ENCODE measurements at places on chromosomes 3 and 15.

DNA sequence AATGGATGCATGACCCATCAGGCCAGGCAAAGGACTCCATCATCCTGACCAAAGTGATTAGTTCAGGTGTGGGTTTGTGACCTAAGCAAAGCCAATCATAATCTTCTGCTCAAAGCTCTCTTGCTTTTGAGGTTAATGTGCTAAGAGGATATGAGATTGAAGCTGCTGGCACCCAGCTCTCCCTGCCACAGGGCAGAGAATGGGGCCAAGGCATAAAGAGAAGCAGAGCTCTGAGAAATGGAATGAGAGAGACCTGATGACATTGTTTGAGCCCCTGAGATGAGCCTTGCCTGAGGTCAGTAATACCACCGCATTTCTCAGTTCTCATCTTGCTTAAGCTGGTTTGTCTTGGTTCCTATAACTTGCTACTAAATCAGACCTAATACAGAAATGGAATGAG lies 6.4 kb upstream of the PARP6 start:
- no peak for DNase-seq

DNA sequence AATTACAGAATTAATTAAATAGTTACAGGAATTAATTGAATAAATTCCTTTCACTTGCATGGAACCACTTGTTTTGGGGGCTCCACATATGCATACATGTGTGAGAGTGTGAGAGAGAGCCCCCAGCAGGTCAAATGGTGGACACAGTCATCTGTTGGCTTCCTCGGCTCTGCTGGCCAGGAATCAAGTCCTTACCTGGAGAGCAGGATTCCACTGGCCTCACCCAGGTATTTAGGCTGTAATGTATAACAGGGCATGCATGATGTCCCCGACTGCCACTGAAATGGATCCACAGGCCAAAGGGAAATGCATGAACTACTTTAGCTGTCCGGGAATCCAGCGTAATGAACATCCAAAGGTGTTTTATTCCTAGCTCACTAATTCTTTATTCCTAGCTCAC lies 139.7 kb upstream of the SMAD3 start:
- no peak for DNase-seq

DNA sequence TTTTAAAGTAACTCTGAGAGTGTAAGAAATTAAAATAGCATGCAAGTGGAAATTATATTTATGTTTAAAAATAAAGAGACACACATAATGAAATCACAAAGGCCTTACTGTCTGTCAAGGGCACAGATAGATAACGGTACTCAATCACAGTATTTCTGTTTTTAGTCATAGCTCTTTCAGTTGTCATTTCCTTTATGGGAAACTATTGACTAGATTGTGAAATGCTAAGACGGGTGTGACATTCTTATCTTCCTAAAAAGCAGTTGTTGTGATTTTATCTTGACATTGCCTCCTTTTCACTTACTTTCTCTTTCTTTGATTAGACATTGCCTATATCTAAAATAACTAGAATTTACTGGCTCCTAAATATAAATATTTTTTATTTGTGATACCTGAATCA lies 100.1 kb upstream of the PLSCR5 start:
- DNase-seq, result no peak

GRCh38 chr3:16529264-16529663 lies 15.8 kb upstream of the RFTN1 start:
- no peak for DNase-seq

- no peak for DNase-seq
These were observed 21.9 kb downstream of the LSAMP start for GRCh38 chr3:116423374-116423773.

DNA sequence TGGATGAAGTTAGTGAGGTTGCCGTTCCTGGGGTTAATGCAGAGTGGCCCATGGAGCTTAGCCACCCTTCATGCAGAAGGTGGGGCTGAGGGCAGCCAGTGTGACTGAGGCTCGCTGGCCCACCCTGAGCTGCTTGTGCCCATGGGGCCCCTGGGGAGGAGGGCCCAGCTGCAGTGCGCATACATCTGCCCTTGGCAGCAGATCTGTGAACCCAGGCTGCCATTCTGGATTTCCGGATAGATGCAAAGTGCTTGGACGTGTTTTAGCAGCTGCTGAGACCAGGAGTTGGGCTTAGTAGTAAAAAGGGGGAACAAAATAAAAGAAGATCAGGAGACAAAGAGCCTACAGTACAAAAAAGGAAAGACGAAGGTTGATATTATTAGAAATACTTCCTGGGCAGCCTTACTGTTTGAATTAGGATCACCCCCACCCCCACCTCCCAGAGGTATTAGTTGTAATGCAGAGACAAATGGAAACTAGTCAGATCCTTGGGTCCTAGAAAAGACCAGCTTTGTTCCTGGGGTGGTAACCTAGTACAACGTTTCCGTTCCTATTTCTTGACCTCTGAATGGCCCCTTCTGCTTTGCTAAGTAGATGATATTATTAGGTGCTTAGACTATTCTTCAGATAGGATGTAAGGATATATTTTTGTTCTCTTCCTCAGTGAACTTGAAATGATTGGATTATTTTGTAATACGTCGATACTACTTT lies 70.2 kb downstream of the IGF1R start:
- no peak for DNase-seq

DNA sequence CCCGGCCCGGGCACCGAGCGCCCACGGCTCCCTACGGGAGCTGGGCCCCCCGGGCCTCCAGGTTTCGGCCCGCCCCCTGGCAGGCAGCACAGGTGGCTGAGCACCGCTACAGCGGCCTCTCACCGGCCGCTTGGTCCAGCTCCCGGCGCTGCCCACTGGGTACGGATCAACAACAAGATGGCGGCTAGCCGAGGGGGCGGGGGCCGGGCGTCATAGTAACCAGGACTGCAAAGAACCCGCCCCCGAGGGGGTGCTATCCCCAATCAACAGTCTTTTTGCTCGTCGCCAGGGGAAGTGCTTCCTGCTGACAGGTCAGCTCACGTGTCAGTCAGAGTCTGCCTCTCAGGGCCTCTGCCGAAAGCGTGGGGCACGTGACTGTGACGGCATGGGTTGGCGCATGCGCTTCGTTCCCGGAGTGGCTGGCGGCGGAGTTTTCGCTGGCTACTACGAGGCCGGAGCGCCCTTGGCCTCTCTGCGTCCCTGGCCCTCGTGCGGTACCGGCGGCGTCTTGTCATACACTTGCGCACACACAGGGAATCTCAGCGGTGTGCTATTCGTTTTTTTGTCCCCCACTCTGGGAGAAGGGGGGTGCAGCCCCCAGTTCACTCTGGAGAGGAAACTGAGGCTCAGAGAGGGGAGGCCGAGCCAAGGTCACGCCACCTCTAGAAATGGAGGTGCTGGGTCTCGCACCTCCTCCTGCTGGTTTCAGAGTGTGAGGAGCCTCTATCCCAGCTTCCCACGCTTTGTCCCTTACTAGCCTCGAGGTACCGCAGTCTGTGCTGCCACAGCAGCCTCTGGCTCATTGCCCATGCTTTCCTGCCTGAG lies at the start of gene IP6K1:
TSS of gene IP6K1 (minus strand) at position 186 of the 825 bp plus-strand sequence. CDS start 38,502 bp downstream, outside the sequence.
- DNase-seq, result peak; percentile 99

GRCh38 chr3:31431321-31431720 lies 101.4 kb upstream of the STT3B start:
- DNase-seq, result no peak

GRCh38 chr15:60423537-60423936 lies 25.8 kb upstream of the ANXA2 start:
- DNase-seq, result peak; percentile 52

GRCh38 chr15:73867426-73867825 lies 5.9 kb upstream of the TBC1D21 start:
- no peak for DNase-seq

GRCh38 chr3:4223777-4224176 lies 79.4 kb upstream of the SETMAR start:
- no peak for DNase-seq

DNA sequence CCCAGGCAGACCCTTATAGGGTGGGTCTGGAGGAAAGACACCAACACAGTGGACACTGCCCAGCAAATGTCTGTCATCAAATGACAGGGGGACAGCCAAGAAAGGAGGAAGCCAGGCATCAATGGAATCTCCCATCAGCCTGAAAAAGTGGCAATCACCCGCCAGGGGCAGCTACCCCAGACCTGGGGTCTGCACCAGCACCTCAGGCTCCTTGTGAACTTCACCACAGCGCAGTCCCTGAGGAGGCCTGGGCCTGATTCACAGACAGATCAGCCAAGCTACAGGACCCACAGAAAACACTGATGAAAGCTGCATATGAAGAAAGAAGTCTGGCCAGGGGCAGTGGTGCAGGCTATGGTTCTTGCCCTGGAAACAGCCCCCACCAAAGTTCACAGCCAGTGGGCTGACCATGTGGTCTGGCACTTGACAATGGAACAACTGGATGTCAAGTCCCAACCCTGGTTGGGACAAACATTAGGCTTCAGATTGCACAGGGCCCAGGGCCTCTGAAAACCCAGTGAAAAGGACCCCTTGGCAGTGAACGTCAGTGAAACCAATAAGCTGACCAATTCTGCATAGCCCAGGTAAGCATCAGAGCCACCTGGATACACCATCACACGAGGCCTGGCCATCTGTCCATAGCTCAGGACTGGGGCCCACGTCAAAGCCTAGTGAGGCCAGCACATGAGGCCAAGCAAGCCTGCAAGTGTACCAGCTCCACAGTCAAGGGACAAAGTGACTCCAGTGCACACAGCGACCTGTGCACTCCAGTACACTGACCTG lies 29.1 kb downstream of the ALS2CL start:
- no peak for DNase-seq
